ENCODE measurements at places on chromosomes 12 and 14. TPM values are rescaled to one million over a fixed set of nuclear protein-coding genes. Genes with fewer than 3 reads are reported as not detected.

Gene DGLUCY
- total RNA-seq, result 10.4 TPM

Gene ZNF219
- 5.5 TPM for total RNA-seq

Gene TBC1D30
- total RNA-seq, result 2.2 TPM

Gene RNASE3
- not detected for total RNA-seq

Gene SLC6A12
- 1.4 TPM for total RNA-seq

Gene GALNT6
- total RNA-seq, result 1.3 TPM

Gene WNT5B
- total RNA-seq, result 0.53 TPM

Gene OAS3
- 6.6 TPM for total RNA-seq

Gene C12orf50
- total RNA-seq, result 0.58 TPM

Gene LRRC43
- total RNA-seq, result not detected

Gene TAS2R42
- not detected for total RNA-seq

Gene SOX5
- total RNA-seq, result 10.4 TPM

Gene GPR137C
- total RNA-seq, result 0.40 TPM

Gene GPHN
- 28.6 TPM for total RNA-seq

- DNase-seq, result no peak
Measured at GRCh38 chr14:55713486-55713885, 133.5 kb downstream of the KTN1 start.

DNA sequence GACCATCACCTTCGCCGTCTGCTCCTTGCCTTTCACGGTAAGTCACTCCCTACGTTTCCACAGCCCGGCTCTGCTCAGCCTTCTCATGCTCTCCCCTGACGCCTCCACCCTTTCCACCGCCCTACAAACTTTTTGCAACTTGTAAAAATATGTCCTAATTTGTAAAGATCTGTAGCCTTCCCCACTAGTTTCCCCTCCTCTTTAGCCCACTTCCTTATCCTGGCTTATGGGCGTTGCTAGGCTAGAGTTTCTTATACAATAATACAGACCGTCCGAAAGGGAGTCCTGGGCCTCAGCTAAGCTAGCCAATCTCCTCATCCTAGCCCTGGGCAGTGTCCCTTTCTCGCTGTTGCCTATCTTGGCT lies 1.2 kb downstream of the PTGER2 start:
- no peak for DNase-seq

DNA sequence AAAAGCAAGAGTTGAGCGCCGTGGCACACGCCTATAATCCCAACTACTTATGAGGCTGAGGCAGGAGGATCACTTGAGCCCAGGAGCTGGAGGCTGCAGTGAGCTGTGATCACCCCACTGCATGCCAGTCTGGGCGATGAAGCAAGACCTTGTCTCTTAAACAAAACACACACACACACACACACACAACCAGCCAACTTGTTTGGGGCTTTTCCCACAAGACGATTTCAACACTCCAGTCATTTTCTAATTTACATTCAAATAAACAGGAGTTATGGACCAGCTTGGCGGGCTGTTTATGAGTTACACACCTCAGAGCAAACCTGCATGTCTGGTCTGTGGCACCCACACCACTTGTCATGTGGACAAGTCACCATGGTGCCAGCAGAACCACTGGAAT lies 6.7 kb downstream of the GLTP start:
- DNase-seq, result no peak

GRCh38 chr12:128339126-128339520 lies 72.2 kb downstream of the TMEM132C start:
- DNase-seq, result no peak

- DNase-seq, result no peak
Measured at GRCh38 chr14:61355892-61356325, 34.5 kb downstream of the PRKCH start.

DNA sequence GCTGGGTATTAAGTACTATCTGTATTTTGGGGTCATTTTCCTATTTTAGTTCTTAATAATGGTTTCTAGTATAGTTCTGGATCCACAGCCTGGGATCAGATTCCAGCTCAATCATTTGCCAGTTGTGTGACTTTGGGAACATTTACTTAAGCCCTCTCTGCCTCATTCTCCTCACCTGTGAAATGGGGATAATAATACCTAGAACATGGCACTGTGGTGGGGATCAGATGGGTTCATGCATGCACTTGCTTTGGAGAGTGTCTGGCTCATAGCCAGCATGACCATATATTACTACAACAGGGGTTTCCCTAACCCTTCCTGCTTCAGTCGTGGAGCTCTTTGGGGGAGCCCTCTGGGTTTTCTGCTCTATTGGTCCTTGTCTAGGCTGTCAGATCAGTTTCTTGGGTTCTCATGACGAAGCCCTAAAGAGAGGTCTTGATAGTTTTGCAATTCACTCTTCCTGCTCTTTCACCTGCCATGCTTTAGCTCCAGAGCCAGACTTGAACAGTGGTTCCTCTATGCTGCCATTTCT lies 34.1 kb upstream of the SMOC1 start:
- no peak for DNase-seq

DNA sequence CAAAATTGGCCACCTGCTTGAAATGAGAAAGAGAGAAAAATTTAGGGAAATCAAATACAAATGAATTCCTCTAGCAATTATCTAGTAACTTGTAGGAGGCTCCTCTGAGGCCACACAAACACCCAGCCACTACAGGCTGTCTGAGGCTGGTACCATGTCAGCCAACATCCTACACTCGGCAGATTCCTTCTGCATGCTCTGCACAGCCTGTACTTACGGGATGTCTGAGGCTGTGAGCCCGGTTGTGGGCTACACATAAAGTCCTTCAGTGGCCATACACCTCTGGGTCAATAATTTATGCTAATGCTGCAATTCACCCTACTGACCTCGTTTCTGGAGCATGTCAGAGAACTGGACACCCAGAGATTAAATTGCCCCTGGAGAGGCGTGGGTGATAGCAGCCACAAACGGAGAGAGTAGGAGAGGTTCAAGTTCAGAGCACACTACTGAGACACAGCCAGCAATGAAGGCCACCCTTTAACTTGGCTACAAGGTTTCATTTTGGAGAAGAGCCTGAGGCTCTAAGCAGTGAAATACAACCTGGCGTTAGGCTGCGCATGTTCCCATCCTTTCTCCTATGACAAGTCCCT lies 28.9 kb downstream of the WSCD2 start:
- DNase-seq, result no peak

GRCh38 chr14:93195316-93195999 lies 10.3 kb downstream of the LYSET start:
- DNase-seq, result peak; percentile 50

- no peak for DNase-seq
Measured at GRCh38 chr12:92002673-92003382, 142.8 kb downstream of the BTG1 start.

DNA sequence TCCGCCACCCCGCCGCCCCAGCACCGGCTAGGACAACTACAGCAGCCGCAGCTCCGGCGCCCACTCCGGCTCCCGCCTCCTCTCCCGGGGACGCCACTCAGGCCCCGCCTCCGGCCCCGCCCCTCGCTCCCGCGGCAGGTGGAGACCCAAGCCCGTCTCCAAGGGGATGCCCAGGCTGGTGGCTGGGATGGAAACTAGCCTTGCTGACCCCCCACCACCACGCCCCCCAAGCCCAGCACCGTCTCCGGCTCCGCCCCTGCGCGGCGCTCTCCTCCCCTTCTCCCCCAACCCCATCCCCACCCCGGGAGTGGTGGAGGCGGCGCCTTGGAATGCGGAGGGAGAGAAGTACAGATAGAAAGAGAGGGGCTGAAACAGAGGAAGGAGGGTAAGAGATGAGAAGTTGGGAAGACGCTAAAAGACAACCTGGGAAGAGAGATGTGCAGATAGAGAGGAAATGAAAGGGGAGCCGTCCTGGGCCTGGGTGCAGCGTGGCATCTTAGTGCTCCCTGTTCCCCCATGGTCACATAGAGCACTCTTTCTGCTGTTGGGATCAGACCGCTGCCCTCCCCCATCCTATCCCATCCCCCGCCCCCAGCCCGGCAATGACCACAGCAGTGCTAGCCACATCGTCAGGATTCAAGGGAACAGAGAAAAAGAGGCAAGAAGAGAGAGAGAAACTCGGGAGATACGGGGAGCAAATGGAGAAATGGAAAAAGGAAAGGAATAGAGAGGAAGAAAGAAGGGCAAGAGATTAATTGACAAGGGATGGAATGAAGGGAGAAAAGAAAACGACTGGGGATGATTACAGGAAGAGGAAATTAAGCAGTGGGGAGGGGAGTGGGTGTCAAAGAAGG lies at the start of gene ITGA7:
TSS of gene ITGA7 (minus strand) at position 64 of the 854 bp plus-strand sequence. CDS start 222 bp downstream, outside the sequence.
- DNase-seq, result peak; percentile 60

DNA sequence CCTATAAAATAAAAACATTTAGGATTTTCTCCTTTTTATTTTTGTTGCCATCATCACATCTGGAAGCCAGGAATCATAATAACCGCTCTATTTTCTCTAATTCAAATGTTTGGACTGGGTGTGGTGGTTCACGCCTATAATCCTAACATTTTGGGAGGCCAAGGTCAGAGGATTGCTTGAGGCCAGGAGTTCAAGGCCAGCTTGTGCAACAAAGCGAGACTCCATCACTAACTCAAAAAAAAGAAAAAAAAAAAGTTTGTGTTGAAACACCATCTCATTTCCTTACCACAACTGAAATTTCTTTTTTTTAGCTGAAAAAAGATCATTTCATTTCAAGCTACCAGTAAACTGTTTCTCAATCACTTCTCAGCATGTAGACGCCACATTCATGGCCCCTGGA lies 8.8 kb upstream of the BAZ1A start:
- DNase-seq, result no peak

DNA sequence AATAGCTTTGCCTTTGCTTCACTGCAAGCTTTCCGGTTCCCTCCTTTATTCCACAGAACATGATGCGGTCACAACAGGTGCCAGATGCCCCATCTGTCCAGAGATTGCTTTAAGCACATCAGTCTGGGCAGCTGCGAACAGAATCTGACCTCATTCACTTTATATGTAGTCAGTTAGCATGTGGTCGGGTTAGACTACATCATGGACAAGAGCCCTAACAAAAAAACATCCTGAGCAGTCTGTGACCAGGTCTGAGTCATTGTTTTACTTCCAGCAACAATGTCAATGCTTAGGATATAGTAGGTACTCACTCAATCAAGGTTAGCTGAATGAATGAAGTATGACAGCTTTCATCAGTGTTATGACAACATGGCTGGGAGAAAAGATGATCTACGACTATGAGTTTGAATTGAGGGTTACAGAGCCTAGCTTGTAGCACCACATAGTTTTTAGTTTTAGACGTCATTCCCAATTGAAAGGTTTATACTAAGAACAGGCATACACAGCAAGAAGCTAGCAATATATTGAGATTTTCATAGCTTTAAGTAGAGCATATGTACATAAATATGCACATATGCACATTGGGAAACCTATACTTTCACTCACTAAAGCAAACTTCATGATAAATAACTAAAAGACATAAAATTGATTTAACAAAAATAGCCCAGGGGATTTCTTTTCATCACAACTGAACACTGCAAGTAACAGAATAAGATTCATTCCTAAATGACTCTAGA lies 64.2 kb upstream of the TMCC3 start:
- DNase-seq, result no peak

DNA sequence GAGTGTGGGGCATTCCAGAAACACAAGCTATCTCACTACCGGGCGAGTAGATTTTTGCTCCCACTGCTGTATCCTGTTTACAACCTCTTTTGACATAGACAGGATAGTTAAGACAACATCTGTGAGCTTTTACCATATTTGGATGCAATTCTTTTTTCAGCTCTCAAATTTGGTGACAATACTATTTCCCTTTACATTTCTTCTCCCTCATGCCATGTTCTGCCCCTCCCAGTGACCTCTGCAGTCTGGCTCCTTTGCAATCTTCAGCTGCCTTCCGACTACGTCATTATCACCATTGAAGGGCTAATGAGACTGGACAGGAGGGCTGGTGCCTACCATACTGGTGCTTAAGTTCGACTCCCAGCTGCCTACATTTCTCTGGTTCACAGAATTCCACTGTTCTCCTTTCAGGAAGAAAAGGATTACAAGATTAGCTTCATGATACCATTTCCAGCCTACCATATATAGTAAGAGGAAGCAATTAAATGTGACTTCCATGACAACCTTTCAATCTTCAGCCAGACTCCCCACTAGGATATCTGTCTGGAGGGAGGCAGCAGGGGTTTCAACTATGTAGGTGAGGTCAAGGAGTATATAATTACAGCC lies 251.6 kb downstream of the PHLDA1 start:
- no peak for DNase-seq

GRCh38 chr14:56996721-56997399 lies 186.6 kb upstream of the OTX2 start:
- DNase-seq, result no peak

- DNase-seq, result peak; percentile 99
Measured at GRCh38 chr12:68686595-68687521, at the start of gene NUP107. Gene NUP107, plus strand, starts transcription at chr12:68686978. Its CDS starts 88 bp downstream, at chr12:68687066.

GRCh38 chr14:39376667-39377403 lies 55.4 kb downstream of the FBXO33 start:
- DNase-seq, result peak; percentile 39

DNA sequence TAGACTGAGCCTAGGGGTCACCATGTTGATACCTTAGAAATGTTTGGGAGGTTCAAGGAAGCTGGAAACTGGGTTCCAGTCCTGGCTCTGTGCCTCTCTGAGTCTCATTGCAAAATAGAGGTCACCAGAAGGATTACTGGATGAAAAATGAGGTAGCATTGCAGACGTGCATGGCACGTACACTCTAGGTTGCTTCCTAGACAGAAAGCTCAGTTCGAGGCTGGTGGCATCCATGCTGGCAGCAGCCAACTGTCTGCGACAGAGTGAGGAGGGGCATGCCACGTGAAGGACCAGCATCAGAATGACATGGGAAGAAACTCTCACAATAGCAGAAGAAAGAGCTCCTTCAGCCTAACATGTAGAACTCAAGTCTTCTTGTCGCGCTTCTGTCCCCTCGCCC lies 4.6 kb upstream of the CYP46A1 start:
- DNase-seq, result no peak

DNA sequence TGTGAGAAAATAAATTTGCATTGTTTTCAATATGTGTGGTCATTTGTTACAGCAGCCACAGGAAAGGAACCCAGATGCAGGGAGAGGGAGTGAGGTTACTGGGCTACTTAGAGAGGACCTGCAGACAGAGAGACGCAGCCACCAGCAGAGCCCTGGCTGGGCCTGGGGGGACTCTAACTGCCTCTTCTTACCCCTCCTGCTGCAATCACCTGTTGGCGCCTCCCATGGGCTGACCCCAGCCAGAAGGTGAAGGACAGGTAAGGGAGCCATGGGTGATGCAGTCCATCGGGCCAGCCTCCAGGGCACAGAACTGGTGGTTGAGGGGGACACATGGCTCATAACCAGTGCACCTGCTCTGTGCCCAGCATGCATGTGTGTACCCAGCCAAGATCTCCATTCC lies 15.8 kb upstream of the RBM19 start:
- DNase-seq, result no peak

DNA sequence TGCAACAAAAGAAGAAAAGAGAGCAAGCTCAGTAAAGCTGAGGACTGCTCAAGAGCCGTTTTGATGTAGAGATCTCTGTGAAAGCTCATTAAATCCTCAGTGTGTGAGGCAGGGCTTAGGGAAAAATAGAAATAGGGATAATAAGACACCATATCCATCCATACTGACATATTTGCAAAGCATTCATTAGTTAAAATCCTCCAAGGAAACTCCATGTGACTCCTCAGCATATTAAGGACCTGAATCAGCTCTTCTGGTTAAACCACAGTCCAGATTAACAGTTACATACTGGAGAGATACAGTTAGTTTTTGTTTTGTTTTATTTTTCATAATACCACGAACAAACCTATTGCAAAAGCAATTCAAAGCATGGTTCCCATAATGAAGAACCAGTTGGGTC lies 288.2 kb downstream of the PAWR start:
- no peak for DNase-seq

Measured in SK-MEL-5 (cell line).